Colonic mucosa (tissue), 4 donors: ENCODE measurements at places on chromosomes 13 and 19. TPM values are rescaled to one million over a fixed set of nuclear protein-coding genes. Genes with fewer than 3 reads are reported as not detected.

DNA sequence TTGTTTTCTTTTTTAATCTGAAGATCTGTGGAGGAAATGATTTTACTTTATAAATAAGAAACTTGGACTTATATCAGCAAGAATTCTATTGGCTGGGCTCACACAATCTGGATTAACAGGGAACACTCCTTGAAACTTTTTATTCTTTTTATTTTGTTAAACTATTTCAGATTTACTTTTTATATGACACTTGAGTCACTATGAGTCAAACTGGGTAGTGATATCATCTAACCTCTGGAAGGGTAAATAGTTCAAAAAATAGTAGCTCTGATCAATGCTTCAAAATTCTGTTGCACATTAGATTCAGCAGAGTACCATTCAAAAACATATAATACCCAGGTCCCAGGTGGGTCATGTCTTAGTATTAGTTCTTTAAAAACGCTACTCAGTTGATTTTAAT, 55.1 kb upstream of the NBEA start:
- no peak for DNase-seq

- no peak for DNase-seq
Measured at GRCh38 chr13:98273824-98274742, 97.0 kb upstream of the RNF113B start.

Gene ZNF805
- total RNA-seq = 11.4 TPM

GRCh38 chr19:8575467-8575997, 1.7 kb downstream of the MYO1F start:
- peak; percentile 40 for DNase-seq

GRCh38 chr19:18408053-18408476, 10.6 kb upstream of the LRRC25 start:
- DNase-seq = peak; percentile 82

DNA sequence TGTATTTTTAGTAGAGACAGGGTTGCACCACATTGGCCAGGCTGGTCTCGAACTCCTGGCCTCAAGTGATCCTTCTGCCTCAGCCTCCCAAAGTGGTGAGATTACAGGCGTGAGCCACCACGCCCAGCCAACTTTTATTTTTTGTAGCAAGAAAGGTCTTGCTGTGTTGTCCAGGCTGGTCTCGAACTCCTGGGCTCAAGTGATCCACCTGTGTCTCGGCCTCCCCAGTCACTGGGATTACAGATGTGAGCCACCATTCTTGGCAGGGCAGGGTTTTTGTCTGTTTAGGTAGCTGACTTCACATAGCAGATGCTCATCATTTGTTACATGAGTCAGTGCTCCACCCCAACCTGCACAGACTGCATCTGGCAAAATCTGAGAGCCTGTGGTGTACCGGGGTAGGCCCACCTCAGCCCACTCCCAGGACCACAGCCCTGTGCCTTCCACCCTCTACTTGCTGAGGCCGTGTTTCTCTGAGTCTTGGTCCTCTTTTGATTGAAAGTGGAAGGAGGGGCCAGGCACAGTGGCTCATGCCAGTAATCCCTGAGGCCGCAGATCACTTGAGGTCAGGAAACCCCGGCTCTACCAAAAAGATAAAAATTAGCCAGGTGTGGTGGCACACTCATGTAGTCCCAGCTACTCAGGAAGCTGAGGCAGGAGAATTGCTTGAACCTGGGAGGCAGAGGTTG, 4.2 kb upstream of the TNPO2 start:
- DNase-seq = no peak

Gene ADAT3
- total RNA-seq = 24.7 TPM

- no peak for DNase-seq
Measured at GRCh38 chr13:99263126-99263785, 5.1 kb upstream of the GPR18 start.

Gene MADCAM1
- total RNA-seq = 7.3 TPM

GRCh38 chr19:1860042-1860775, 3.2 kb downstream of the KLF16 start:
- DNase-seq = peak; percentile 81

DNA sequence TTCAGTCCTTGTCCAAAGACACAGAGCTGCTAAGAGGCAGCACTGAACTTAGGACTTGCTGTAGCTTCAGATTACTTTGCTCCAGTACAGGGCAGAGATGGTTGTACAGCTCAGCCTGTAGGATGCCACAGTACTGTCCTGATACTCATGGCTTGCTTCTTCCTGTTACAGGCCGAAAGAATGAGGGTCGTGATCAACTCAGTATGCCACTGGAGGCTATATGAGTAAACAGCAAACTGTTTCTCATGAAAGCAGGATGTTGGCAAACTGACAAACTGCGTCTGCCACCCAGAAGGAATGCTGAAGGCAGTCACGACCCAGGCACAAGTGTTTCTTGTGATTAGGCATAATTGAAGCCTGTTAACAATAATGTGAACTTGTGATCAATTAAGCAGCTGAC, 2.8 kb downstream of the ZNF749 start:
- DNase-seq = no peak

- no peak for DNase-seq
Measured at GRCh38 chr13:90455067-90455466, 892.4 kb upstream of the MIR17HG start.

DNA sequence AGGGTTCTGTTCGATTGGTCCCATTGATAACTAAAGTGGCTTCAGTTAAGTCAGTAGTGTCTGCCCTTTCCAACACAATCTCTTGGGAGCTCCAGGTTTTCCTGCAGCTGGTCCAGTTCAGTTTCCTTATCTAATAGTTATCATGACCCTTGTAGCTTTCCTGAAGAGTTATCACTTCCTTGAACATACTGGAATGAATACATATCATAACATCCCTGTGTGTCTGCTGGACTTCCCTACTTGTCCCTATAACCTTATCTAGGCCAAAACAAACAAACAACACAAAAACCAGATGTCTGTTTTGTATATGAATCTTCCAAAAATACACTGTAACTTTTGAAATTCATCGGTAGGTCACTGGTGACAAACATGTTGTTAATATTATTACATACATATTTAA, 167.6 kb downstream of the DCT start:
- DNase-seq = no peak

Gene WDR18
- total RNA-seq = 26.5 TPM

Gene SPACA6
- total RNA-seq = 4.3 TPM

Gene ITPKC
- 15.8 TPM for total RNA-seq

Gene USHBP1
- 1.3 TPM for total RNA-seq

GRCh38 chr19:33756177-33756576, 40.5 kb upstream of the KCTD15 start:
- DNase-seq = no peak

GRCh38 chr13:30868799-30869470, 37.1 kb upstream of the MEDAG start:
- no peak for DNase-seq

GRCh38 chr19:18456974-18457373, 19.0 kb upstream of the ISYNA1 start:
- DNase-seq = no peak

- DNase-seq = no peak
Measured at GRCh38 chr13:80873589-80873988, 532.7 kb upstream of the SPRY2 start.

Gene FGF22
- total RNA-seq = not detected

DNA sequence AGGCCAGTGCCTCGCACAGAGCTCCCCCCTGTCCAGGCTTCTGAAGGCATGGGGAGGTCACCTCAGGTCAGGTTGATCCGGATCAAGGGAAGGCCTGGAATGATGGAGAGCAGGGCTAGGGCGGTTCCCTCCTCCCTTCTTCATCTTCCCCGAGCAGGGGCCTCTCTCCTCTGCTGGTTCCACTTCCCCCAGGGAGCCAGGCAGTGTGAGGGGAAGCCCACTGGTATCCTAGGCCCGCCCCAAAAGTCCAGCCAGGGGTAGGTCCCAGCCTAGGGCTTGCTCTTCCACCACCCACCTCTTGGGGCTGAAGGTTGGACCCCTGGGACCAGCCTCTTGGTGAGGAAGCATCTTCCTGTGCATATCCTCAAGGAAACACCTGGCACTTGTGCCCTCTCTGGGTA, 16.4 kb upstream of the PRR19 start:
- no peak for DNase-seq

Gene NLRP4
- not detected for total RNA-seq

- DNase-seq = no peak
Measured at GRCh38 chr19:42683917-42684513, 56.3 kb downstream of the PSG3 start.

DNA sequence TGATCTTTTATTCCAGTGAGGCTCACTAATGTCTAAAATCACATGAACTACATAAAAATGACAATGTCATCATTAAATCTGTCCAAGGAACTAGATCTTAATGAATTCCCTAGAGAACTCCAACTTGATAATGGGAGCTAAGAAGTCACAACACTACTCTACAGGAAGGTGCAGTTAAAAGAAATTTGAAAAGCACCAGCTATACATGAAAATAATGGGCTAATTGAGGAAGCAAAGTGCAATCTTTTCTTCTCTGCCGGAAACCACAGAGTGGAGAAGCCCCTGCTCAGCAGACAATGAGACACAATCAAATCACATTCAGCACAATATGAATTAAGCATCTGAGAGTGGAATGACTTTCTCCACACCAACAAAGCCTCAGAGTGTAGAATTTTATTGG, 261.7 kb downstream of the LHFPL6 start:
- DNase-seq = no peak

Gene FLT3LG
- 4.9 TPM for total RNA-seq
